ENCODE measurements at places on chromosomes 2 and 18.

DNA sequence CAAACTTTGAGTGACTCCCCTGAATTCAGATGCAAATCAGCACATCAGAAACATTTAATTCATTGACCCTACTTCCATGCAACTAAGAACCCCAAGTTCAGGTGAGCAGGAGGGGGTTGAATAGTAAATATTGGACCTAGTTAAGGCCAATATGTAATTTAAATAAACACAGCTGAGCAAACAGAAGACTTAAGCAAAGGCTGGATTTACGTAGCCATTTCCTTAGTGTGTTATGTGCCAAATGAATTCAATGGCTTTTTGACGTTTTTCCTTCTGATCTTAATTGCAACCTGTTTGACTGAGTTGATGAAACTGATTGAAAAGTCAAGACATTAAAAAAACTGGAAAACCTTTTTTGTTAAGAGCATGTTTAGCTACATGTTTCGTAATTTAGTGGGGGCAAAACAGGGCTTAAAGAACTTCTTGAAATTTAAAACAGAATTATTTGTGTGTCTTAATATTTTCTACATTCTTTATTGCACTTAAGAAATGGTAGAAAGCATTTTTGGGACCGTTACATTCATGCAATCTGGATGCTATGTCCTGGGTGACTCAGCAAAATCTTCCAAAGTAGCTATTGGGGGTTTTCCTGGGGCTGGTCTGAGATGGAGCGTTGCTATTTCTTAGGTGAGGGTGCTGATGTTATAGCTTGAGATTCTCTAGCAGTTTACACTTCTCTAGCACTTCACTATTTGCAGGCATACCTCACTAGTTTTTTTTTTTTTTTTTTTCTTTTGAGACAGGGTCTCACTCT, 25.5 kb upstream of the KCNE4 start:
- DNase-seq, result no peak

DNA sequence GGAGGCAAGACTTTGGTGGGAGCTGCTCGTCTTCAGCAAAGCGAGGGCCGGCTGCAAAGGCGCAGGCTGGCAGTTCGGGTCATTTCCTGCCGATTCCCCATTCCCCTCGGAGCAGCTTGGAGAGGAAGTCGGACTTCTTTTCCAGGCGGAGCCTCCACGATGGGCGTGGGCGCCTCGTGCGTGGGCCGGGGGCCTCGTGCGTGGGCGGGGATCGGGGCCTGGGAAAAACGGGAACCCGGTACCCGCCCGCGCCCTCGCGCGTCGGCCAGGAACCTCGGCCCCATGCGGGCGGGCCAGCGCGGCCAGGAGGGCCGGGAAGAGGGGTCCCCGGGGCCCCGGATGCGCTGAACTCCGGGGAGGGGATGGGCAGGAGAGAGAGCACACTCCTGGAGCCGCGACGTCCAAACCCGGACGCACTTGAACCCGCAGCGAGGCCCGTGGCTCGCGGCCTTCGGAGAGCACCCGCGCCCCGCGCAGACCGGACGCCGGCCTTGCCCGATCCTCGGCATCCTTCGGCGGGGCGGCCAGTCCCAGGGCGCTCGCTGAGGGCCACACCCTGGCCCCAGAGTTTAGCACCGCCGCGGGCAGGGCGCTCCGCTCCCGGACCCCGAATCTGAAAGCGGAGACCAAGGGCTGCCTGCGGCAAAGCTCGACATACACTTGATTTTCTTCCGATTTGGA, 368.4 kb downstream of the MTX2 start:
- no peak for DNase-seq

DNA sequence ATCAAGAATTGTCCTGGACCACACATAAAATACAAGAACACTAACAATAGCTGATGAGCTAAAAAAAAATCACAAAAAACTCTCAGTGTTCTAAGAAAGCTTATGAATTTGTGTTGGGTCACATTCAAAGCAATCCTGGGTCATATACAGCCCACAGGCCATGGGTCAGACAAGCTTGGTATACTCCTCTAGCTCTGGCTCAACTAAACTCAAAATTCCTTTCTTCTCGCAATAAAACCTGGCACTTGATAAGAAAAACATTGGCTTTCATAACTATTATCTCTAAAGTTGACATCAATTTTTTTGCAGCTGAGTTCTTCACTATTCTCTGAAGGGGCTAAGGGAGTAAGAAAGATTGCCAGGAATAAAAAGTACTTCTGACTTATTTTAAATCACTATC, 38.3 kb downstream of the FBXO48 start:
- no peak for DNase-seq

GRCh38 chr18:25983730-25984129, 106.7 kb downstream of the SS18 start:
- no peak for DNase-seq

- no peak for DNase-seq
Measured at GRCh38 chr2:75523313-75524275, 37.1 kb downstream of the EVA1A start.

- DNase-seq, result no peak
Measured at GRCh38 chr2:176468457-176469113, 199.3 kb downstream of the MTX2 start.

DNA sequence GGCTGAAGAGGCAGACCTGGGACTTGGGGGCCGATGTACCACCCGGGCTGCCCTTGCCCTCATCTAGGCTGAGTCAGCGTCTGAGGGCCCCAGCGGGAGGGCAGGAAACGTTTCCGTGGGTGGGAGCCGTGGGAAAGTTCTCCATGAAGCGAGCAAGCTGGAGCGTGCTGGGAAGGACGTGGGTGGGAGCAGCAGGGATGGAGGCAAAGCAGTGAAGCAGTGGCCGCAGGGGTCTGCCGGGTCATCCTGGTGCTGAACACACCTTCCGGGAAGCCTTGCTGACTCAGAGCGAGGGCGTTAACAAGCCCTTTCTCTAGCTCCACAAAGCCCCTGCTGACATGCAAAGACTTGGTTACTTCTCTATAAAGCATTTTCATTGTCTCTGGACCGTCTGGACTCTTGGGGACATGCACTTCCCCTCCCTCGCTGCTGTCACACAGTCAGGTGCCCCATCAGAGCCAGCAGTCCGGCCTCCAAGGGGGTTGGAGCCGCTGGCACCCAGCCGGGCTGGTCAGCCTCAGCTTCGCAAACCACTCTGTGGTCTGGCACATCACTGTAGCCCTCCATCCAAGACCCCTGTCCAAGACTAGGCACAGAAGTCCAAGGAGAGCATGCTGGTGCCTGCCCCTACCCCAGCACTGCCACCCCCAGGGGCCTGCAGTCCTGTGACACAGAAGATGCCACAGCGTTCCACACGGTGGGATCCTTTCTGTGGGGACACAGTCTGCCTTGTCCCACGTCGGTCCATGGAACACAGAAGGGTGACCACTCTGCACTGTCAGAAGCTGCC, 115.1 kb upstream of the GPC1 start:
- DNase-seq, result no peak

All from stimulated activated CD8-positive, alpha-beta memory T cell treated with anti-CD3 and anti-CD28 coated beads, Interleukin-2, amount 100 ng/mL, for 48 hours (primary cell).